ENCODE measurements at places on chromosomes 7 and 10. TPM values are rescaled to one million over a fixed set of nuclear protein-coding genes. Genes with fewer than 3 reads are reported as not detected.

Gene TBATA
- total RNA-seq: not detected

Gene OGDHL
- 2.0 TPM for total RNA-seq

Gene ERVW-1
- not detected for total RNA-seq

Gene WEE2
- not detected for total RNA-seq

Gene ADAM22
- total RNA-seq: 1.0 TPM

Gene GPR146
- 24.0 TPM for total RNA-seq

Gene AGMO
- not detected for total RNA-seq

Gene CLCN1
- total RNA-seq: not detected

Gene ITGB8
- 30.4 TPM for total RNA-seq

Gene UCMA
- total RNA-seq: not detected

Gene FEZF1
- total RNA-seq: not detected

Gene CCDC172
- total RNA-seq: not detected

Gene OR6V1
- not detected for total RNA-seq

Measured in esophagus muscularis mucosa (tissue), 4 donors.